ENCODE measurements at places on chromosomes 5 and 9. TPM values are rescaled to one million over a fixed set of nuclear protein-coding genes. Genes with fewer than 3 reads are reported as not detected.

PTPN3 gene
- 1.5 TPM for total RNA-seq

SPAAR gene
- 5.7 TPM for total RNA-seq

OR2K2 gene
- total RNA-seq = not detected

CLIC3 gene
- total RNA-seq = not detected

NUDT12 gene
- total RNA-seq = 18.3 TPM

GRCh38 chr9:23412458-23412857, 413.6 kb downstream of the ELAVL2 start:
- no peak for DNase-seq

- no peak for DNase-seq
Observed at GRCh38 chr5:1351156-1351555, 6.3 kb upstream of the CLPTM1L start.

GRCh38 chr9:33043671-33044070, 18.6 kb downstream of the DNAJA1 start:
- DNase-seq = no peak

DNA sequence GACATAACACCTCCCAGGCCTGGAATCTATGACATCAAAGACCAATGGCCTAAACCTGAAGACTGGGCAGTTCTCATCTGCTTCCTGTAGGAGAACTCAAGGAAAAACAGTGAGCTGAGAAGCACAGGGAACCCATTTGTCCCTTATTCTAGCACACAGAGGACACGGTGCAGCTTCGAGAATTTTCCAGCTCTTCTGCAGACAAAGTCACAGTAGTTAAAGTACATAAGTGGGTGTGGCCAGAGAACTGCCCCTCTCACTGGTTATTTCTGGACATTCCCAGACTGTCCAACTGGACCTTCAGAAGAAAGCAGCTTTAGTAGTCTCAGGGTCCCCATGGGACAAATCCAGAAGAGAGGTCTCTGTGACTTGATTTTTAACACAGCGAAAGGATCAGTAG, 114.6 kb downstream of the KLHL3 start:
- no peak for DNase-seq

- no peak for DNase-seq
Observed at GRCh38 chr5:118228489-118228888, 759.9 kb downstream of the DTWD2 start.

DNA sequence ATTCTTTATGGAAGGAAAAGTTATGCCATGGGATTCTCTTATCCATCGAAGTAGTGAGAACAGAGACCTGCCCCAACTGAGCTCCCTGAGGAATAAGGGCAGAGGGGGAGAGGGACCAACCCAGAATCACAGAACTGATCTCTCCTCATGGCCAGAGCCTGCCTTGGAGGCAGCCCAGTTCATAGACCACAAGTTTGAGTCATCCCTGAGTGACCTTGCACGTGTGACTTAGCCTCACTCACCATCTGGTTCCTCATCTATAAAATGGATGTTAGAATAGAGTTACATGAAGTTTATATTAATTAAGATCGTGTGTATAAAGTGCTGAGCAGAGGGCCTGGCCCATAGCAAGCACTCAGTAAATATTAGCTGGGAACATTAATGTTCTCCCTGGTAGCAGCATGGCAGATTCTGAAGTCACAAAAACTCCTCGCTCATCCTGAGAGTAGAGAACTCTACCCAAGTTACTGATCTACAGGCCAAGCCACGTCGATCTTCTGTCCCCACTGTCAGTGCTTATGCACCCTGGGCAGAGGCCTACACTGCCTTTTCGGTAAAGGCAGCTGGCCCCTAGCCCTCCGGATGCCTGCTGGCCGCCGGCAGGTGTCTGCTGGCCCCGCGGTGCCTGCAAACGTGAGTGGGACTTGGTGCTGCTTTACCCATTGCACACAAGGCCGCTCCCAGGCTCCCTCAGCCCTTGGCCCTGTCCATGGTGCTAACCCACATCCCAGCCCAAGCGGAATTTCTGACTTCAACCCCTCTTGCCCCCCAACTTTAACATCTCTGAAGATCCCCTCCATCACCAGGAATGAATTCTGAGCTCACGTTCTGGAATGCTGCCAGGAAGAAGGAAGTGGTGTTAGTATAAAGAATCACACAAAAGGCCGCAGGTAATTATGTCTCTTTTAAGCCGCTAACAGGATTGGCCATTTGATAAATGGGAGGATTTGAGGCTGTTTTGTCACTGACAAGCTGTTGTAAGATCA, 61.1 kb upstream of the ARAP3 start:
- DNase-seq = no peak

GRCh38 chr5:37915097-37915736, 75.4 kb upstream of the GDNF start:
- no peak for DNase-seq

DNA sequence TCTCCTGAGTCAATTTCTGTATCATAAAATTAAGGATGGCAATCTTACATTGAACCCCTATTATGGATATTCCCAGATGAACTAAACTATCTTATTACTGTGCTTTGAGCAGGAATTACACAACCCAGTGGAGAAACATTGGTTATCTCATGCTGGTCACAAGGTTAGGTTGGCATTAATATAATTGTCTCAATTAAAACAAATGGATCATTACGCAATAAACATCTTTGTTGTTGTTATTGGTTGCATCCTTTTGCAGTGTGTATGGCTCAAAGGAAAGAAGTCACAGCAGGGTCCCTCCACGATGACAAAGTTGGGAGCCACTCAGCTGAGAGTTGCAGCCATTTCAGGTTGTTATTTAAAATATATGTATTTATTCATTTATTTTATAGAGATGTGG, 297.0 kb upstream of the KLF4 start:
- DNase-seq = no peak

GRCh38 chr9:104725014-104725413, 22.5 kb upstream of the NIPSNAP3A start:
- DNase-seq = no peak

Measured in esophagus muscularis mucosa (tissue), 4 donors.